ENCODE measurements at places on chromosomes 4 and X.
A peak's percentile ranks its signal among the peaks of the same experiment; 100 is the strongest.

DNA sequence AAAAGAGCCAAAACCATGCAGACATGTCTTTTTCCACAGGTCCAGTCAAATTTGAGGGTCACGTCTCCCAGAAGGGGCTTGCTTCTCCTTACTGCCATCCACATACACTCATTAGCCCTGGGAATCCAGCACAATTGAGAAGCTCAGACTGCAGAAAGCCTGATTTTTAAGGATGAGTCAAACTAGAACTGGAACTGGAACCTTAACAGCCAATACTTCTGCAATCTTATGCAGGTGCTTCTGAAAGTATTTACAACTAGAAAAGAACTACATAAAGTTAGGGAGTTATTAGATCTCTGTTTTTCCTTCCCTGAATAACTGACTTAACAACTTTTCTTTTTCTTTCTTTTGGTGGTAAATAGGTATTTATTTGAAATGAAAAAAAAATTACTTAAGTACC is 86.3 kb downstream of the CDS1 start:
- DNase-seq = no peak
- H3K27ac ChIP-seq = no peak overlapping the region
- no peaks in the 10 kb centered on the region for H3K27me3 ChIP-seq

- H3K4me3 ChIP-seq = no peak overlapping the region
- DNase-seq = no peak
- no peaks in the 10 kb centered on the region for H3K36me3 ChIP-seq
- H3K27ac ChIP-seq = no peak overlapping the region
- H3K27me3 ChIP-seq = no peaks in the 10 kb centered on the region
- no peaks in the 10 kb centered on the region for H3K4me1 ChIP-seq
These were observed 38.3 kb downstream of the SPCS3 start for GRCh38 chr4:176358083-176358469.

DNA sequence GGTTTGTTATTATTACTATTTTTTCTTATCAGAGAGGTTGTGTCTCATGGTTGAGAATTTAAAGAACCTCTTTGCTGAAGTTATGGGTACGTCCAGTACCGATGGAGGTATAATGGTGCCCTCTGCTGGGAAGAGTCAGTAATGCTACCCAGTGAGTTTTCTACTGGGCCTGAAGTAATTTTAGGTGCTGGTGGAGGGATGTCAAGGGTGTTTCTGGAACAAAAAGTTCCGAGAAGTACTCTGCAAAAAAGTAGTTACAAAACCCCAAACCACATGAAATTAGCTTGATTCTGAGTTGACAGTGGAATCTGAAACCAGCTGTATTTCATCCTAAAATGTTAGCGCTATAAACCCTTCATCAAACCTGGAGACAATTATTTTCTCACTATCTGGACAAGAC is 102.5 kb upstream of the MID1 start:
- no peak overlapping the region for H3K27ac ChIP-seq
- peak; percentile 54 for DNase-seq
- H3K36me3 ChIP-seq = no peaks in the 10 kb centered on the region
- H3K4me3 ChIP-seq = no peak overlapping the region

GRCh38 chr4:133320576-133321170 is 171.6 kb downstream of the PCDH10 start:
- H3K27ac ChIP-seq = no peak overlapping the region
- no peaks in the 10 kb centered on the region for H3K4me1 ChIP-seq
- DNase-seq = peak; percentile 51
- no peaks in the 10 kb centered on the region for H3K36me3 ChIP-seq

- DNase-seq = no peak
- no peaks in the 10 kb centered on the region for H3K36me3 ChIP-seq
- H3K27me3 ChIP-seq = no peaks in the 10 kb centered on the region
These were observed 137.4 kb upstream of the AGA start for GRCh38 chr4:177579649-177580048.

GRCh38 chr4:54146139-54146538 is 46.2 kb downstream of the GSX2 start:
- H3K27ac ChIP-seq = no peak overlapping the region
- no peak overlapping the region for H3K4me3 ChIP-seq
- H3K27me3 ChIP-seq = no peaks in the 10 kb centered on the region
- H3K4me1 ChIP-seq = no peaks in the 10 kb centered on the region

DNA sequence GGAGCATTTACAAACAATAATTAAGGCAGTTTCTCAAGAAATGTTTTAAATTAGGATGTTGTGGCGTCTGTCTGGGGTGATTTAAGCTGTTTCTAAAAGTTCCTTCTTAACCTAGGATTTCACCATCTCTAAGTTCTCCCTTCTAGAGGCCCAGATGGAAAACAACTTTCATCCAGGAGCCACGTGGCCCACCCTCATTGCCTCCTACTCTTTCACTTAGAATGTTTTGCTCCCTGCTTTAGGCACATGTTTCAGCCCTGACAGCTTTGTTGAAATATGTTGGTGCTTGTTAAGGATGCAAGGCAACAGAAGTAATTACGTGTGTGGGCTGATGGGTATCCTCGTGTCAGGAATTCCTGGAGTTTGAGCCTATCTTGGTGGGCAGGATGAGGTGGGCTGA is 131.3 kb downstream of the GUCY2F start:
- no peaks in the 10 kb centered on the region for H3K36me3 ChIP-seq
- peaks cover 3% of the 10 kb centered on the region for H3K27me3 ChIP-seq
- H3K4me1 ChIP-seq = peaks cover 15% of the 10 kb centered on the region

GRCh38 chr4:44447563-44448504 is 775 bp downstream of the KCTD8 start:
- no peak overlapping the region for H3K27ac ChIP-seq
- H3K27me3 ChIP-seq = peaks cover 66% of the 10 kb centered on the region

GRCh38 chrX:130339408-130340222 is at the start of gene SLC25A14:
Gene SLC25A14, plus strand, starts transcription at chrX:130339919. Its CDS starts 360 bp downstream, at chrX:130340279.
- peak within 1 kb of the TSS; percentile 42 for H3K27ac ChIP-seq
- DNase-seq = peak; percentile 67
- H3K36me3 ChIP-seq = no peaks in the 10 kb centered on the region
- H3K4me1 ChIP-seq = no peaks in the 10 kb centered on the region
- H3K27me3 ChIP-seq = no peaks in the 10 kb centered on the region
- peak within 1 kb of the TSS; percentile 53 for H3K4me3 ChIP-seq

- no peaks in the 10 kb centered on the region for H3K27me3 ChIP-seq
- no peak for DNase-seq
- no peak overlapping the region for H3K4me3 ChIP-seq
- H3K4me1 ChIP-seq = no peaks in the 10 kb centered on the region
- H3K27ac ChIP-seq = no peak overlapping the region
These were observed 23.9 kb downstream of the CXXC4 start for GRCh38 chr4:104470770-104471169.

GRCh38 chrX:48696909-48697727 is 584 bp downstream of the SUV39H1 start:
- H3K4me1 ChIP-seq = peaks cover 5% of the 10 kb centered on the region
- H3K36me3 ChIP-seq = peaks cover 7% of the 10 kb centered on the region
- no peaks in the 10 kb centered on the region for H3K27me3 ChIP-seq
- peak overlapping the region; percentile 57 for H3K27ac ChIP-seq
- H3K4me3 ChIP-seq = peak overlapping the region; percentile 76

GRCh38 chr4:10619220-10619619 is 65.3 kb downstream of the CLNK start:
- H3K4me3 ChIP-seq = no peak overlapping the region
- H3K36me3 ChIP-seq = no peaks in the 10 kb centered on the region
- H3K4me1 ChIP-seq = no peaks in the 10 kb centered on the region
- no peak overlapping the region for H3K27ac ChIP-seq
- peak; percentile 22 for DNase-seq

GRCh38 chr4:188016754-188017153 is 21.2 kb downstream of the ZFP42 start:
- no peak for DNase-seq
- no peak overlapping the region for H3K4me3 ChIP-seq
- H3K4me1 ChIP-seq = no peaks in the 10 kb centered on the region
- H3K27me3 ChIP-seq = no peaks in the 10 kb centered on the region

GRCh38 chrX:110743679-110744340 is 51.8 kb downstream of the CHRDL1 start:
- H3K27me3 ChIP-seq = no peaks in the 10 kb centered on the region
- H3K36me3 ChIP-seq = no peaks in the 10 kb centered on the region
- no peak for DNase-seq
- H3K4me1 ChIP-seq = no peaks in the 10 kb centered on the region
- H3K27ac ChIP-seq = no peak overlapping the region

GRCh38 chr4:64130907-64131306 is 278.3 kb downstream of the TECRL start:
- no peak overlapping the region for H3K27ac ChIP-seq
- H3K4me1 ChIP-seq = no peaks in the 10 kb centered on the region
- no peaks in the 10 kb centered on the region for H3K36me3 ChIP-seq
- H3K27me3 ChIP-seq = no peaks in the 10 kb centered on the region
- H3K4me3 ChIP-seq = no peak overlapping the region

- H3K36me3 ChIP-seq = no peaks in the 10 kb centered on the region
- no peak for DNase-seq
- peak overlapping the region; percentile 36 for H3K27ac ChIP-seq
- no peaks in the 10 kb centered on the region for H3K27me3 ChIP-seq
- no peak overlapping the region for H3K4me3 ChIP-seq
These were observed 248.6 kb downstream of the ADAMTS3 start for GRCh38 chr4:72320223-72320948.

- no peak overlapping the region for H3K27ac ChIP-seq
- H3K4me1 ChIP-seq = no peaks in the 10 kb centered on the region
- no peak for DNase-seq
- H3K27me3 ChIP-seq = no peaks in the 10 kb centered on the region
- H3K4me3 ChIP-seq = no peak overlapping the region
- no peaks in the 10 kb centered on the region for H3K36me3 ChIP-seq
These were observed 41.8 kb upstream of the RLIM start for GRCh38 chrX:74656079-74656745.

- H3K27ac ChIP-seq = no peak overlapping the region
- H3K27me3 ChIP-seq = no peaks in the 10 kb centered on the region
- DNase-seq = peak; percentile 7
- H3K36me3 ChIP-seq = peaks cover 2% of the 10 kb centered on the region
These were observed 45.5 kb downstream of the SRPX start for GRCh38 chrX:38175139-38175538.

DNA sequence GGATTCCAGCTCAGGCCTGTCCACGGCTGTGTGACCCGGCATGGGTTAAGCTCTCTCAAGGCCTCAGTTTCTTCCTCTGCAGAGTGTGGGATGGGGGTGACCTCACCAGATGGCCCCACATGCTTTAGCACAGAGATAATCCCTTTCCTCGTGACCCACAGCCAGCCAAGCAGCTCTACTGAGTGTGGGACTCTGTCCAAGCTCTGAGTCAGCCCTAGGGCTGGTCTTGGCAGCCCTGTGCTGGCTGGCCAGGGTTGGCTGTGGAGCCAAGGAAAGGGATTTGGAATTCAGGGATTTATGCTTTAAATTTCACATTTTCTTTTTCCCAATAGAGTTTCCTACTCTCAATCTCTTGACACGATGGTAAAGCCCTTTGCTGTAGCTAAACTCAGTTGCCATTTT is 19.7 kb upstream of the SPON2 start:
- DNase-seq = peak; percentile 93
- no peak overlapping the region for H3K27ac ChIP-seq
- H3K4me1 ChIP-seq = peaks cover 6% of the 10 kb centered on the region
- H3K36me3 ChIP-seq = no peaks in the 10 kb centered on the region
- H3K4me3 ChIP-seq = no peak overlapping the region

- no peaks in the 10 kb centered on the region for H3K27me3 ChIP-seq
- H3K36me3 ChIP-seq = no peaks in the 10 kb centered on the region
- DNase-seq = no peak
- H3K27ac ChIP-seq = no peak overlapping the region
- no peaks in the 10 kb centered on the region for H3K4me1 ChIP-seq
These were observed 10.6 kb downstream of the NYX start for GRCh38 chrX:41457613-41458192.

GRCh38 chr4:121684016-121684415 is 12.8 kb downstream of the ANXA5 start:
- H3K4me1 ChIP-seq = peaks cover 22% of the 10 kb centered on the region
- H3K27ac ChIP-seq = no peak overlapping the region

DNA sequence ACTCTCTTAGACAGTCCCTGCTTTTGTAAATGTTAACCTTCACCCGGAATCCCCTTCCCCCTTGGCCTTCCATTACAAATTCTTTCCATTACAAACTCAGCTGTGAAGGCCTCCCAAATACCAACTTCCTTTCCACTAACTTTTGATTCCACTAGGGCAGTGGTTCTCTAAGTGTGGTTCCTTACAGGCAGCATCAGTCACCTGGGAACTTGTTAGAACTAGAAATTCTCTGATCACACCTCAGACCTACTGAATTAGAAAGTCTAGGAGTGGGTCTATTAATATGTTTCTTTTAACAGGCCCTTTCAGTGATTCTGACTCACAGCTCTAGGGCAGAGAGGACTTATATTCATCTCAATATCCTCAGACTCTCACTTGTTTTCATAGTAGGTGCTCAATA is 19.0 kb upstream of the MRPL1 start:
- no peaks in the 10 kb centered on the region for H3K27me3 ChIP-seq
- H3K36me3 ChIP-seq = no peaks in the 10 kb centered on the region
- peak; percentile 14 for DNase-seq

Measured in endothelial cell of umbilical vein (primary cell).